Stimulated activated CD4-positive, alpha-beta T cell treated with anti-CD3 and anti-CD28 coated beads, Interleukin-15, amount 100 ng/mL, for 48 hours (primary cell): ENCODE measurements at places on chromosomes 5 and 9.

DNA sequence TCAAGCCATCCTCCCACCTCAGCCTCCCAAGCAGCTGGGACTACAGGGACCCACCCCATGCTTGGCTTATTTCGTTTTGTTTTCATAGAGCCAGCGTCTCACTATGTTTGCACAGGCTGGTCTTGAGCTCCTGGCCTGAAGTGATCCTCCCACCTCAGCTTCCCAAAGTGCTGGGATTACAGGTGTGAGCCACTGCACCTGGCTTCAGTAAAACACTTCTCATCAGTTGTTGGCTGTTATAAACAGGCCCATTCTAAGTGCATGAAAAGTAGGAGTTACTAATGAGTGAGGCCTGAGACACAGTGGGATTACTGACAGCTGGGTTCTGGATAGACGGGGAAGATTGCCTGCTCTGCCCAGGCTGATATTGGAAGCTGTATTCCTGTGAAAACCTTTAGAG is 3.5 kb downstream of the CRB2 start:
- DNase-seq, result no peak

GRCh38 chr9:133332381-133332730 is 3.6 kb downstream of the SURF6 start:
- no peak for DNase-seq

DNA sequence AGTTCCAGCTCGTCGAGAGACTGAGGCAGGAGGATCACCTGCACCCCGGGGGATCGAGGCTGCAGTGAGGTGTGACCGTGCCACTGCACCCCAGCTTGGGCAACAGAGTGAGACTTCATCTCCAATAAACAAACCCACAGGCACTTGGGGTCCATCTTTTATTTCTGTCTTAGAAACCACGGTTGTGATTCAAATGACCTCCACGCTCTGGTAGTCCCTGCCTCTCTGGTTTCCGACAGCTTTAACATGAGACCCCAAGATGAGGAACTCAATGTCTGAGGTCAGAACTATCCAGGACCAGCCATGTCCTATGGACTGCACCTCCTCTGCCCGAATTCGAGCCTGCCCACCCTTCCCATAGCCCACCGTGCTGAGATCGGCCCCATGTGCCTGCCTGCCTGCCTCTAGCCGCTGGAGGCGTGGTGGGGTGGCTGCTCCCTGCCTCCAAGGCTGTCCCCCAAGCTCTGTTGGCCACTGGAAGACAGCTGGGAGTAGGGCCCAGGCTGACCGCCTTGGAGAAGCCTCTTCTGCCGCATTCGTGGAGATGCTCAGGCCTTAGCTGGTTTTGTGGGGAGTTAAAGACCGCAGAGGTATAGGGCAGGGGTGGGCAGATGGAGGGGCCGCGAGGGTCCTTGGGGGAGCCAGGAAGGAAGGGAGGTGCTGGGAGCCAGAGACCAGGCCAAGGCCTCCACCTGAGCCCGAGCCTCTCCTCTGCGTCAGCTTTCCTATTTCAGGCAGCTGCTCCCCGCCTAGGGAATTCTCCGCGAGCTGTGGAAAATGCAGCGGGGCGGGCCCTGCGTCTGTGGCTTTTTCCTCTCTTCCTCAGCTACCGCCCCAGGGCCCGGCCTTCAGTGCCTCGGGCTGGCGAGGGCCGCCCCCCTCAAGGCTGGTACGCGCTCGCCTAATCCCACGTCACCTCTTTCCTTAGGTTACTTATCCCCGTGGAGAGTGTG is 6.9 kb upstream of the WDR5 start:
- no peak for DNase-seq

- no peak for DNase-seq
Measured at GRCh38 chr5:116859666-116860320, 285.2 kb upstream of the SEMA6A start.

DNA sequence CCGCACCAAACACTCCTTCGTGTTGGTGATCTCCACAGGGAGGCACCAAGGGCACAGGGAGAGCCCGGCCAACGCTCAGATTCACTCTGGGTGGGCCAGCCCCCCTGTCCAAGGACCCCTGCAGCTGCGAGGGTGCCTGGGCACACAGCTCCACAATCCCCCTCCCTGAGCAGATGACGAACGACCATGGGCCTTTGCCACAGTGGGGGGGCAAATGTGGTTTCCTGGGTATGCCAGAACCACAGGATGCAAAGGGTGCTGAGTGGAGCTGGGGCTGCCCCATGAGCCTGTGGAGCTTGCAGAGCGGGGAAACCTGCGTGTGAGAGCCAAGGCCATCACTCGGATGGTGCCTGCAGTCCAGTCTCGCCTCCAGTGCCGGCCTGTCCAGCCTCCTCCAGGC is 31.0 kb downstream of the LPCAT1 start:
- no peak for DNase-seq

- DNase-seq, result no peak
Measured at GRCh38 chr5:133801431-133801830, 167.0 kb downstream of the C5orf15 start.

GRCh38 chr9:14179449-14179848 is 134.5 kb downstream of the NFIB start:
- no peak for DNase-seq

GRCh38 chr5:1737790-1738405 is 61.7 kb downstream of the MRPL36 start:
- peak; percentile 22 for DNase-seq

DNA sequence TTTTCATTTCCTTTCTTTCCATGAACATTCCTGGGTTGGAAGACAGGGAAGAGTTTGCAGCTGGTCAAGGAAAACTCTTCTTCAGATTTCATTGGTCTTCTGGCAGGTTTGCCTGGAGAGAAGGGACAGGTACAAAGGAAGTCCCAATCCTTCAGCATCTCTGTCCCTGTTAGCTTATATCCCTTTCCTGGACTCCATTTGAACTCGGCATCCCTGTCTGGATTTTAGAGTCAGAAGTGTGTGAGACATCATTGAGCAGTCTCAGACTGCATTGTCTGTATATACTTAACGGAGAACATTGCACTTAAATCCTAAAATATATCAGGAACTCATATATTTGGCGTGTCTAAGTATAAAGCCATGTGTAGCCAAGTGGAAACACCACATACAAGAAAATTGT is 54.9 kb downstream of the ADGRV1 start:
- no peak for DNase-seq

DNA sequence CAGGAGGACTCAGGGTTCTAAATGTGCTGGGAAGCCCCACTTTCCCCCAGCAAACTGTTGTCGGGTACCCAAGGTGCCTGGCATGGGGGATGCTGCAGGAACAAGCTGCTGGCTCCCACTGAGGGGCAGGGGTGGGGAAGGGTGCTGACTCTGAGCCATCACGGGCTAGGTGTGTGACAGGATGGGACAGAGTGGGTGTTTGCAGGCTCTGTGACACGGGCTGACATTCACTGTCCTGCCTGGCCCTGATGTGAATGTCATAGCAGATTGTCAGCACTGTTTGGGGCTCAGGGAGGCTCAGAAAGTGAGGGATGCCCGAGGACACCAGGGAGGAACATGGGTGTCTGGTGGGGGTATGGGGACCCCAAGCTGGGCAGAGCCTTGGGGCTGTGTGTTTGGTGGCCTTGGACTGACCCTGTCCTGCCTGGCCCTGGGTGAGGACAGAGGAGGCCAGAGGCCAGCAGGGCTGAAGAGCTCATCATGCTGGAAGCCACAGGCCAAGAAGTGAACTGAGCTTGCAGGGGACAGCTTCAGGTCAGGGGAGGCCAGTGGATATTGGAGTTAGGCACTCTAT is 20.6 kb downstream of the WNK2 start:
- DNase-seq, result no peak

- no peak for DNase-seq
Measured at GRCh38 chr5:100616291-100616690, 81.1 kb downstream of the FAM174A start.

DNA sequence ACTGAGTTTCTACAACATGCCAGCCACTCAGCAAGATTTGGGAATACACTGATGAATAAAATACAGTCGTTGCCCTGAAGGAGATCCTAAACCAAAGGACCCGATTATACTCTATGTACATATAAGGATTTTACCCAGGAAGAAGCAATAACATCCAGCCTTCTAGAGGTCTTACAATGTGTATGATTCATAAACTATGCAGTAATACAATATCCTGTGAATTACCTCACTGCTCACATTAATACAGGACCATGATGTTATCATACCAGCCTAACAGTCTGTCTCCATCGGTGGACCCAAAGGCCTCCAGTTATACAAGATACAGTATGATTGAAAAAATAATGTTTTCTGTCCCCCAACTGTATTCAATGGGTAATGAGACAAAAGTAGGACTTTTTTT is 310.5 kb upstream of the TRPM3 start:
- DNase-seq, result no peak

GRCh38 chr9:114898741-114899140 is 31.6 kb downstream of the TNFSF8 start:
- no peak for DNase-seq

GRCh38 chr9:121876658-121877271 is 216.3 kb downstream of the TTLL11 start:
- no peak for DNase-seq

DNA sequence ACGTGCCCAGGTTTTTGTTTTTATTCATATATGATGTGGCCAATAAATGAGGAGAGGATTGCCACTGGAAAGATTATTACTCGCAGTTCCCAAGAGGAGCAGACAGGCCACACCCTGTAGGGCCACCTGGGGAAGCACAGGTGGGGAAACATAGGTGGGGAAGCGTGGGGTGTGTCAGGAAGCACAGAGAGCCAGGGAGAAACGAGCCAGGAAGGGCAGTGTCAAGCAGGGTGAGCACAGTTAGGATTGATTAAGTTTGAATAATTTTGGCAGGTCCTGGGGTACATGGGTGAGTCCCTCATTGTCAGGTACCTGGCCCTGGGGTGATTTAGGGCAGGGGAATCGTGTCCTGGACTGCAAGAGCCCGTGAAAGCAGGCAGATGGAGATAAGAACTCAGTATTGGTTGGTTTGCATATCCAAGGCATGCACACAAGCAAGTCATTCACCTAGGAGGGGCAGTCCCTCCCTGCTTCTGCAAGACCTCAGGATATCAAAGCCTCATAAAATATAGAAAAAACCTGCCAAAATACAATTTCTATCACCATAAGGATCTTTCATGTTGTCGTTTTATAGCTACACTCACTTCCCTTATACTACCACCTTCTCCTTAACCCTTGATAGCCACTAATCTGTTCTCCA is 22.4 kb downstream of the MVB12B start:
- DNase-seq, result no peak

DNA sequence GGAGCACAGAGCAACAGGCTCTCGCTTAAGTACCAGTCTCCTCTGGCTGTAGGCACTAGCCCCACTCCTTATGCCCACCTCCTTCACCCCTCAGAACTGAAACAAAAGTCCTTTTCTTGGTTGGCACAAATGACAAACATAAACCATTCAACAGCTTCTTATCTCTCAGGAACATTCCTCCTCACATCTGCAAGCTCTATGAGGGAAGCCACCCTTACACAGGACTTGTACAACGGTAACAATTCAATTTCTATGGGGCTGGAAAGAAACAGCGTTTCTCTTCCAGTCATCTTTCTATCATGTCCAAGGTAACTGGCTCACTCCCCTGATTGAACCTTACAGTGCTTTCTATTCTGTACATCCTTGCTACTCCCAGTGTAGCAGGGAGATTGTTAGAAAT is 74.1 kb downstream of the CSF2 start:
- DNase-seq, result no peak

DNA sequence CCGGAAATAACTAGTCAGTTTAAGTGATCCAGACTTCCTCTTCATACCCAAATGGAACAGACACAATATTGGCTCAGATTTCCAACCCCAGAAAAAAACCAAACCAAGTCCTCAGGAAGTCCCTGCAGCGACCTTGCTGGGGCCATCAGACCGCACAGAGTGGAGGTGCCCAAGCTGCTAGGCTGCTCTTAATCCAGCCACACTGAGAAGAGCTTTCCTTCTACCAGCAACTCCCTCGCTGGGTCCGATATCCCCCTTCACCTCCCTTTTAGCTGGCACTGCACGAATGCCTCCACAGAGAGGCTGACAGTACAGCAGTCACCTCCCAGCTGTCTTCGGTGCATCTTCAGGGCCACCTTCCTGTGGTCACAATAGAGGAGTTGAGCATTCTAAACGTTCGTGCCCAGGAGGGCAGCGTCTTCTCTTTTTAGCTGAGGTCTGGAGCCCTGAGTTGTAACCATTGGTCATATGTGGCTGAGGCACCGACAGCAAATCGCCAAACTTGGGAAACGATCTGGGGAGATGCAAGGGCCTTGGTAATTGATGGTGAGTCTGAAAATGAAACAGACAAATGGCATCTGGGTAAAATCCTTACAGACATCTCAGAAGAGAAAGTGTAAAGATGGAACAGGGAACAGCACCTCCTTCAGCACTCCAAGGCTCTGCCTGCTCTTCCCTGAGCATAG is 5.7 kb downstream of the NAIF1 start:
- no peak for DNase-seq

DNA sequence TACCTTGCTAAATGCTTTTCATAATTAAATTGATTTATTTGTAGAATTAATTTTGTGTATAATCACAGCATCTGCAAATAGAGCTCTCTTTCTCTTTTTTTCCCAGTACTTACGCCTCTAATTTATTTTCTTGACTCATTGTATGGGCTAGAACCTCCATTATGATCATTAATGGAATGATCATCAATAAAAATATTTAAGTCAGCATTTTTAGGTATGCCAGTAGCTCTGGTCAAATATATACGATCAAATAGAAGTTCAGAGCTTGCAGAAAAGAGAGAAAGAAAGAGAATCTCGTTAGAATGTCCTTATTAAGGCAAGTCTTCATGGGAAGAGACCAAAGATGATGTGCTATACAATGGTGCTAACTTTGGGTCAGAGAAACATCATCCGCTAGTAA is 202.6 kb downstream of the TLR4 start:
- no peak for DNase-seq

DNA sequence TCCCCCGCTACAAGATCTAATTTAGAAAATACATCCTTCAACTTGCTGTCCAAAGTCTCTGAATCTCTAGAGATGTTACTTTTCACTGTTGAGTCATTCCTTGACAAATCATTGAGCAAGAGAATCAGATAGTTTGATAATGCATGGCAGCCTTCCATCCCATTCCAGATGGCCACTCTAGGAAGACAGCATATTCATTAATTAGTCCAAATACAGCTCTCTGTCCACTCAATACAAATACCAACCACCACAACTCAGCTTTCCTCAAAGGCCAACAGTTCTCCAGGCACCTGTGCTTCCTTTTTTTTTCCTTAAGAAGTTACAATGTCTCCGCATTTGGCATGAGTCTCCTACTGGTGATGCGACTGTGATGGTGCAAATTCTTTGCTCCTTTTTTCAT is 72.3 kb downstream of the DROSHA start:
- no peak for DNase-seq

DNA sequence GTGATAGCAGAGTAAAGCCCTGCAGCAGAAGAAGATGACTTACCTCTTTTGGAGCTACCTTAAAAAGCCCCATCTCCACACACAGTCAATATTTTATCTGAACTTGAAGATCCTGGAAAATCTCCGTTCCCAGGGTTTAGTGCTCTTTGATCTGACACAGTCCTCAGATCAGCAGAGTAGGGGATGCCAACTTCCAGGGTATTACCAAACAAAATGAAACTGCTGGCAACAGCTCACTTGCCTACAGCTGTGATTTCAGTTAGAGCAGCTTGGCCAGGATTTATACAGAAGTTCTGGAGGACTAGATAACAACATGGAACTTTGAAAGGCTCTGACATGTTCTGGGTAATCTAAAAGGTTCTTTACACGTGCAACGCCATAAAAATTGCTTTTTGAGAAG is 1537.8 kb upstream of the ACO1 start:
- no peak for DNase-seq
